ENCODE measurements at places on chromosomes 12 and 14. TPM values are rescaled to one million over a fixed set of nuclear protein-coding genes. Genes with fewer than 3 reads are reported as not detected.

The KLRF1 gene
- total RNA-seq = 0.18 TPM

The NUBPL gene
- 8.6 TPM for total RNA-seq

The KRT85 gene
- total RNA-seq = not detected

The HOTAIR gene
- 0.09 TPM for total RNA-seq

The SSPN gene
- 24.6 TPM for total RNA-seq

The LGR5 gene
- not detected for total RNA-seq

The CMKLR1 gene
- total RNA-seq = 0.14 TPM

The KRT83 gene
- not detected for total RNA-seq

The GPR162 gene
- total RNA-seq = 3.0 TPM

The OR4M1 gene
- not detected for total RNA-seq

The C14orf180 gene
- not detected for total RNA-seq

The TAS2R30 gene
- 2.9 TPM for total RNA-seq

The SERPINA6 gene
- total RNA-seq = not detected

The POLE2 gene
- total RNA-seq = 2.4 TPM

The TIGAR gene
- total RNA-seq = 10.7 TPM

The RFX4 gene
- total RNA-seq = not detected

All from smooth muscle cell of bladder (primary cell).